ENCODE measurements at places on chromosomes 7 and 10.

GRCh38 chr7:55110993-55111361, 92.2 kb downstream of the EGFR start:
- ATAC-seq = peak; percentile 36

DNA sequence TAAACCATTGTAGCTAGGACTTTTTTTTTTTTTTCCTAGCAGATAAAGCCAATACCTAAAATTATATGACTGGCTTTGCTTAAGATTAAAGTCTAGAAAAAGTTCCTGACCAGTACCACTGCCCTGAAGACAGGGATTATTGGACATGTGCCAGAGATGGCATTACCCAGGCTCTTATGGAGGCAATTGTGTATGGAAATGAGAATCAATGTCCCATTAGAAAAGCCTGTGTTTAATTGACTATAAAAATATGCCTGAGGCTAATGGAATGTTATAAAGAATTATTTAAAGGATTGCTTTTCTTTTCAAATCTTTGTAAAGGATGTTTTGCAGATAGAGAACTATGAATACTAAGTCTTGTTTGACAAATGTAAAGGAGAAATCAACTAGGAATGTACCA, 196.7 kb downstream of the ANK3 start:
- no peak for ATAC-seq

DNA sequence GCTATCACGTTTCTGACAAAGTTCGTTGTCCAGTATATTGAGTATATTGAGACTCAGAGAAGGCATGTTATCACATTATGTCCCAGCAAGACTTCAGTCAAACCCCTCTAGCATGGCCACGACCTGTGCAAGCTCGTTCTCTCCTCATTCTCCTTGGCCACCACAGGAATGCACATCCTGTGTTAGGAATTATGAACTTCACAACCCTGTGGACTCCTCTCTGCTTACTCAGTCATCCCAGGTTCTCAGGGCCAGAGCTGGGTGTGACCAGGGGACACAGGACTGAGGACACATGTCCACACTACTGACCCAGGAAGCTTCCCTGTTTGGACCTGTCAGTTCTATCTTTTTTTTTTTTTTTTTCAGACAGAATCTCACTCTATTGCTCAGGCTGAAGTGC, 4.4 kb downstream of the SH2D4B start:
- no peak for ATAC-seq

DNA sequence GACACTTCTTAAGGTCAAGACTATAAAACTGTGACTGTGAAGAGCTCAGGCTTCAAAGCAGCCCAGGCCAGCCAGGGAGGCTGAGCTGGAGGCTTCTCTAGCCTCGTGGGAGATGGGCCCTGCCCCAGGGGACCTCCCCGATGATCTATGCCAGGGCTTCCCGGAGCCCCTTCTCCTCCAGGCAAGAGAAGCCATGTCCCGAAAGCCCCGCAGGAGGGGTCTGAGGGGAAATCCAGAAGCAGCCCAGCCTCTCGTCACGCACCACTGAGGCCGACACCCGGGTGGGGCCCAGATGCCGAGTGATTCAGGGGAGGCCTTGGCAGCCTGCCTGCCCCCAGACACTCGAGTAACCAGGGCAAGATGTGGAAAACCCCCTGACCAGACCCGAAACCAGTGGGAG, 63.7 kb downstream of the PROSER2 start:
- peak; percentile 84 for ATAC-seq

DNA sequence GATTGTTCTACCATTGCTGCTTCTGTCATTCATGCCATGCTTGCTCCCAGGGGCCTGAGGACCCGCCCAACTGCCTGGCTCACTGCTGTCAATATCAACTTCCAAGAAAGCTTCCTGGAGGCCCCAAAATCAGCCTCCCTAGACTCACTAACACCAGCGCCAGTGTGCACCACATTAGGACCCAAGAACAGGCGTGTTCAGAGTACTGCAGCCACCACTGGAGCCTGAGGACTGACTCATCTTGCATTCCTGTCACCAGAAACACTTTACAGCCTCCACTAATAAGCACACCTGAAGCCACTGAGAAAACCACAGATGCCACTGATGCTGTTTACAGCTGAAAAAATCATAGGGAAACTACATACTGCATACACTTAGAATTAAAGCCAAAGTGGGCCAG, 1284.3 kb downstream of the TYW1 start:
- ATAC-seq = no peak

DNA sequence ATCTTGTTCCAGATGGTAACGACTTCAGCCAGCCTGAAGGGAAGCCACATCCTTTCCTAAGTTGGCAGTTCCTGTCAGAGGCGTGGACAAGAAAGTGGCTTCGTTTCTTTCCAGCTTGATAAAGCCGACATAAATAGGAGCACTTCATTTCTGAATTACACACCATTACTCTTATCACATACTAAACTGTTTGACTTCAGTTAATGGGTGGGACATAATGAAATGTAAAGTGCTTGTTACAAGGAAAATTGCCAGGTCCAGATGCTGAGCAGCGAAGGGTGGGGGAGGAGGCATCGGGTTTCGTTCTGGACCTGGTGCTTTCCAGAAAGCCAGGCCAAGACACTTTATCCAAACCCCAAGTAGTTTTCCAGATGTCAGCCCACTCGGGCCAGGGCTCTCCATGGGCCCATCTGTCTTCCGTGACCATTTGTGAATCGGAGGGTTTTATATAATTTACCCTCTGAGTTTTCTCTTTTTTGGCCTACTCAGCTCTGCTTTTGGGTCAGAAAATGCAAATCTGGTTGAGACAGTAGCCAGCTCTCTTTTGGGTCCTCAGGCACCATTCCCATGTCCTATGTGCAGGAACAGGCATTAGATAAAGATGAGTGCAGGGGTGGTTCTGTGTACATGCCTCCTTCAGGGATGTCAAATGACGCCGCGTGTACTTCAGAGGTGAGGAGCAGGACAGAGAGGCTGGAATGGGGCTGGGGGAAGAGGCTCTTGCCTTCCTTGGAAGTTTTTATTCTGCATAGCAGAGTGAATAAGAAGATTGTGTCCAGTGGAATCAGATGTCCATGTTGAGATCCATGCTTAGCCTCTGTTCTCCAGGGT, 90.2 kb downstream of the TACC2 start:
- peak; percentile 95 for ATAC-seq

DNA sequence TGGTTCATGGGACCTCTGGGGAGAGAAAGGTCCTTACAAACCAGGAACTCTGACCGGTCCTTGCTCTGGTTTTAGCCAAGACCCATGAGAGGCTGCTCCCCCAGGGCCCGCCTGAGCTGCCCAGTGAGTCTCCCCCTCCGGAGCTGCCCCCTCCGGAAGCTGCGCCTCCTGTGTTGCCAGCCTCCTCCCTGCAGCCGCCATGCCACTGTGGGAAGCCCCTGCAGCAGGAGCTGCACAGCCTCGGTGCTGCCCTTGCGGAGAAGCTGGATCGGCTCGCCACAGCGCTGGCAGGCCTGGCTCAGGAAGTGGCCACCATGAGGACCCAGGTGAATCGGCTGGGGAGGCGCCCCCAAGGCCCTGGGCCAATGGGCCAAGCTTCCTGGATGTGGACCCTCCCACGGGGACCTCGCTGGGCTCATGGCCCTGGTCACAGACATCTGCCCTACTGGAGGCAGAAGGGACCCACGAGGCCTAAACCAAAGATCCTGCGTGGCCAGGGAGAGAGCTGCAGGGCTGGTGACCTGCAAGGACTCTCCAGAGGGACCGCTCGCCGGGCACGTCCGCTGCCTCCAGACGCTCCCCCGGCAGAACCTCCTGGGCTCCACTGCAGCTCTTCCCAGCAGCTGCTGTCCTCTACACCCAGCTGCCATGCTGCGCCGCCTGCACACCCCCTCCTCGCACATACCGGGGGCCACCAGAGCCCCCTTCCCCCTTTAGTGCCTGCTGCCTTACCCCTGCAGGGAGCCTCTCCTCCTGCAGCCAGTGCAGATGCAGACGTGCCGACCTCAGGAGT, 40.1 kb downstream of the ZNF467 start:
- ATAC-seq = no peak

GRCh38 chr7:23938937-23939552, 229.0 kb downstream of the STK31 start:
- peak; percentile 99 for ATAC-seq

GRCh38 chr7:1777122-1777521, 107.0 kb downstream of the ELFN1 start:
- no peak for ATAC-seq

DNA sequence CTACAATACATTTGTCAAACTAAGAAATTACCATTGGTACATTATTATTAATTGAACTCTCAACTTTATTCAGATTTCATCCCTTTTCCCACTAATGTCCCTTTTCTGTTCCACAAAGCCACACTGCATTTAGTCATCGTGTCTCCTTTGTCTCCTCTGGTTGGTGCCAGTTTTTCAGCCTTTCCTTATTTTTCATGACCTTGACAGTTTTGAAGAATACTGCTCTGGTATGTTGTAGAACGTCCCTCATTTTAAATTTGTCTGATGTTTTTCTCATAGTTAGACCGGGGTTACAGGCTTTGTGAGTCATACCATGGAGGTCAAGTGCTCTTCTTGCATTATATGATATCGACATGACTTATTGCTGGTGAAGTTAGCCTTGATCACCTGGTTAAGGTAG, 173.3 kb upstream of the AGK start:
- peak; percentile 34 for ATAC-seq

DNA sequence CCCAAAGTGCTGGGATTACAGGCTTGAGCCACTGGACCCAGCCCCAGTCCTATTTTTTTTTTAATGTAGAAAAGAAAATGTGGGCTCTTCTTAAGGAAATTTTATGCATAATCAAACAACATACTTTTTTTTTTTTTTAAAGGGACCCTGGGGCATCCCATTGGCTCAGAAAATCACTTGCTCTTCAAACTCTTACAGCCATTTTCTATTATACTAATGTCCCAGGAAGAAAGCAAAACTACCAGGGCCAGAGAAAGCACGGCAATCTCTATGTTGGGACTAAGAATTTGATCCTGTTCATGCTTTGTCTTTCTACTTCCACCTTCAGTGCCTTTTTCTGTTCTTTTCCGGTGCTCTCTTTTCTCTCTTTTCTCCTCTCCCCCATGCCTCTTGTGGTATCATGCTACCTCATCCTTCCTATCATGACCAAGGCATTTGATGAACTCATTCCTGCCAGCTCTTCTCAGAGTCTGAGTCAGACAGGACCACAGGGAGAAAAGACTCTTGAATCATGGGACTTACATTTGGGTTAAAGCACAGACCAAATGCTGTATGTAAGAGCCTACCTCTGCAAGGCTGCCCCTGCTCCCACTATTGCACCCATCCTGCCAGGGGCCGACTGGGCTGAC, 76.4 kb upstream of the CCNY start:
- ATAC-seq = peak; percentile 33

All from motor neuron (in vitro differentiated cells).